A549 treated with Mapracorat at 1 μM for 4 hours (cell line): ENCODE measurements at places on chromosomes 6 and 20. TPM values are rescaled to one million over a fixed set of nuclear protein-coding genes. Genes with fewer than 3 reads are reported as not detected.

The ISM1 gene
- total RNA-seq = 0.16 to 0.24 TPM (median 0.21 TPM) in 5 replicates

The C6orf118 gene
- 0.14 to 0.20 TPM (median 0.18 TPM) in 4 of 5 replicates, not detected in the other for total RNA-seq

The DACT2 gene
- 0.04 to 0.14 TPM (median 0.08 TPM) in 5 replicates for total RNA-seq

The CD40 gene
- 4.2 to 4.9 TPM (median 4.5 TPM) in 5 replicates for total RNA-seq

The APOBEC2 gene
- not detected in 5 replicates for total RNA-seq

The SAPCD1 gene
- total RNA-seq = 2.6 to 5.2 TPM (median 4.3 TPM) in 5 replicates

The RBM39 gene
- 181 to 218 TPM (median 200 TPM) in 5 replicates for total RNA-seq

The ADGRF5 gene
- total RNA-seq = not detected in 5 replicates

The TAB2 gene
- 22.8 to 31.3 TPM (median 26.2 TPM) in 5 replicates for total RNA-seq

The OXT gene
- total RNA-seq = not detected in 5 replicates

The GGTLC1 gene
- total RNA-seq = not detected in 5 replicates
